ENCODE measurements at places on chromosomes 3 and 15. TPM values are rescaled to one million over a fixed set of nuclear protein-coding genes. Genes with fewer than 3 reads are reported as not detected.
A peak's percentile ranks its signal among the peaks of the same experiment; 100 is the strongest.

DNA sequence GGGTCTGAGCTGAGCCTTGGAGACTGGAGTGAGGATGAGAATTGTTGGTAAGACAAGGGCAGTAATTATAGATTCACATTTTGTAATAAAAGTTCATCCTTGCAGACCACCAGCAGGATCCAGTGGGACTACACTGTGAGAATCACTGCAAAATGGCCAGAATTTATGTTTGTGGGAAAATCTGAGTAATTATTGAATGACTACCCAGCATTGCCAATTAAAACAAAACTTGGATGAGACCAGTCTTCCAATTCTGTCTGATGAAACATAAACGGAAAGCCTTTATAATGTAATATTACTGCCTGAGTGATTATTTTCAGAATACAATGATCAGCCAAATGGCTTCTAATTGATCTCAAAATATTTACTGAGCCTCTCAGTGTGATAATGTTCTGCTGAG lies 323.3 kb upstream of the C2CD4B start:
- no peaks in the 10 kb centered on the region for H3K27me3 ChIP-seq
- peaks cover 9% of the 10 kb centered on the region for H3K4me1 ChIP-seq

DNA sequence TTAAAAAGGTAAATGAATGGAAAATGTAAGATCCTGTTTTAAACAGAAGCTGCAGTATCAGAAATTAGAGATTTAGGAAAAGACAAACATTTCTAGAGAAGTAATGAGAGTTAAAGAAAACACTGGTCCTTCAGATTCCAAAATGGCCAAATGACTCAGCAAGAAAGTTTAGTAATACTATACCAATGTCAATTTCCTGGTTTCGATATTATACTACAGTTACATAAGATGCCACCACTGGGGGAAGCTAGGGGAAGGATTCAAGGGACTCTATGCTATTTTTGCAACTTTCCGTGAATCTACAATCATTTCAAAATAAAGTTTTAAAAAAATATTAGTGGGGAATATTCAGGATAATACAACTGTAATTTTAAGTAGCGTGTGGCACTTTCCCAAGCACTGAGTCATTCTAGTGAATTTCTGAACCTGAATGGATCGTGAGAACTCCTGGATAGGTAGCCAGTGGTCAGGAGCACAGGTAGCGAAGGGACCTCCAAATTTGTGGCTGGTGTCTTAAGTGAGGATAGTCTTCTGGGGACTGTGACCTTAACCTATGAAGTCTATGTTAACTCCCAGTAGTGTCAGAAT lies 37.6 kb downstream of the TMCC1 start:
- no peak for DNase-seq
- H3K36me3 ChIP-seq, result peaks cover 4% of the 10 kb centered on the region

GRCh38 chr3:28940994-28941393 lies 339.9 kb upstream of the RBMS3 start:
- no peak overlapping the region for H3K4me3 ChIP-seq
- H3K27ac ChIP-seq, result no peak overlapping the region
- peaks cover 14% of the 10 kb centered on the region for H3K4me1 ChIP-seq
- no peaks in the 10 kb centered on the region for H3K36me3 ChIP-seq
- DNase-seq, result no peak

DNA sequence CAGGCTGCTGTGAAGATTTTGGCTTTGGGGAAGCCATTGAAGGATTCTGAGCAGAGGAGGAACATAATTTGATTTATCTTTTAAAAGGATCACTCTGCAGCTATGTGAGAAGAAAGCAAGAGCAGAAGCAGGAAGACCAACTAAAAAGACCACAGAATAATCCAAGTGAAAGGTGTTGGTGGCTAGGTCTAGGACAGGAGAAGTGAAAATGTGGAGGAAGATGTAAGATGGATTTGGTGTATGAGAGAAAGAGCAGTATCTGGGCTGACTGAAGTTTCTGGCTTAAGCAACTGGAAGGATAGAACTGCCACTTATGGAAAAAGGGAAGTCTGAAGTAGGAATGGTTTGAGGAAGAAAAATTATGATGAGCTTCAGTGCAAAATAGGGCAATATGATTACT lies 62.0 kb downstream of the SFMBT1 start:
- H3K27me3 ChIP-seq, result no peaks in the 10 kb centered on the region
- no peak overlapping the region for H3K4me3 ChIP-seq
- no peak overlapping the region for H3K27ac ChIP-seq
- DNase-seq, result no peak

GRCh38 chr15:67415181-67415580 lies 105.8 kb upstream of the C15orf61 start:
- peaks cover 33% of the 10 kb centered on the region for H3K4me1 ChIP-seq
- no peaks in the 10 kb centered on the region for H3K27me3 ChIP-seq

- H3K4me3 ChIP-seq, result no peak overlapping the region
- no peaks in the 10 kb centered on the region for H3K36me3 ChIP-seq
- DNase-seq, result no peak
These were observed 164.5 kb upstream of the TLE3 start for GRCh38 chr15:70262171-70262570.

DNA sequence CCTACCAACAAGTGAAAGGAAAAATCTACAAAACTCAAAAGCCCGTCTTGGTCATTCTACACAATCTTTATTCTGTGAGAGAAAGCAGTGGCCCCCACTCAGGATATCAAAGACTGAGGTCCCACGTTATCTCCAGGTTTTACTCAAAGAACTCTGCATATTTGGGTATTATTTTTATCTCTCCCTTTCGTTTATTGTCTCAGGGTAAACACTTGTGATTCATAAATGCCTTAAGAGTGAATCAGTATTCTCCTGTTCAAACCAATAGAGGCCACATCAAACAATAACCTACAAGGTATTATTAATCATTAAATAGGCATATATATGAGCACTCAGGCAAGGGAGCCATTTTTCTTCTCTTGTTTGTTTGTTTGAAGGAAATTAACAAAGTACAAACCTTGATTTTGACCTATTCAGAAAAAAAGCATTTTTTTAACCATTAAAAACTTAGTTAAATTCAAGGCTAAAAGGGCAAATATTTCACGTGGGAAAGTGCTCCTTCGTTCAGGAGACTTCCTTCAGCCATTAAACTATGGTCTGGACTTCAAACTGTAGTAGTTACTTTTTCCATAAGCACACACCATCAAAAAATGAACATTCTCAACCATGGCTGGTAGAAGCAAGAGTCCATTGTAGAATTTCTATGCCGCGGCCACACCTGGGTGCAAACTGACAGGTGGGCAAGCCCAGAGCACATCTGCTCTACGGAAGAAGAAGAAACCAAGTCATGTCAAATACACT lies 13.9 kb upstream of the HES1 start:
- H3K27me3 ChIP-seq, result no peaks in the 10 kb centered on the region
- no peaks in the 10 kb centered on the region for H3K36me3 ChIP-seq
- H3K27ac ChIP-seq, result no peak overlapping the region
- H3K4me3 ChIP-seq, result no peak overlapping the region
- peaks cover 14% of the 10 kb centered on the region for H3K4me1 ChIP-seq

DNA sequence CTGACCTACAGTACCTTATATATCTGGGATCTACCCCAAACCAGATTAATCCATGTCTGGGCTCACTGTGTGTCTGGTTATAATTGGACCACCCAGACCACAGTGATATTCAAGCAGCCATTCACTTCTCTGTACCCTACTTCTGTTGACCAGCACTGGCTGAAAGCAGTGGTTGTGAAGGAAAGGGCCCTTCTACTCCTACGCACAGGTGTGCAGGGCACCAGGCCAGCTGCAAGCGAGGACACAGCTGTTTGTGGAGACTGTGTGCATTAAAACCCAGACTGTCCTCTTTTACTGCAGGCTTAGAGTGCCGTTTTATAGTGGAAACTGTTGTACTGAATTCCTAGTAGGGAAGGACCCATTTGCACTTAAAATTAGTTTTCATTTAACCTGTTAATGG lies 29.5 kb downstream of the CTDSPL start:
- no peak overlapping the region for H3K27ac ChIP-seq
- H3K4me3 ChIP-seq, result no peak overlapping the region
- H3K4me1 ChIP-seq, result peaks cover 9% of the 10 kb centered on the region

GRCh38 chr3:51955893-51956770 lies 951 bp downstream of the GPR62 start:
- H3K27me3 ChIP-seq, result no peaks in the 10 kb centered on the region
- no peak overlapping the region for H3K4me3 ChIP-seq
- peaks cover 50% of the 10 kb centered on the region for H3K36me3 ChIP-seq
- H3K4me1 ChIP-seq, result peaks cover 9% of the 10 kb centered on the region
- DNase-seq, result peak; percentile 35

DNA sequence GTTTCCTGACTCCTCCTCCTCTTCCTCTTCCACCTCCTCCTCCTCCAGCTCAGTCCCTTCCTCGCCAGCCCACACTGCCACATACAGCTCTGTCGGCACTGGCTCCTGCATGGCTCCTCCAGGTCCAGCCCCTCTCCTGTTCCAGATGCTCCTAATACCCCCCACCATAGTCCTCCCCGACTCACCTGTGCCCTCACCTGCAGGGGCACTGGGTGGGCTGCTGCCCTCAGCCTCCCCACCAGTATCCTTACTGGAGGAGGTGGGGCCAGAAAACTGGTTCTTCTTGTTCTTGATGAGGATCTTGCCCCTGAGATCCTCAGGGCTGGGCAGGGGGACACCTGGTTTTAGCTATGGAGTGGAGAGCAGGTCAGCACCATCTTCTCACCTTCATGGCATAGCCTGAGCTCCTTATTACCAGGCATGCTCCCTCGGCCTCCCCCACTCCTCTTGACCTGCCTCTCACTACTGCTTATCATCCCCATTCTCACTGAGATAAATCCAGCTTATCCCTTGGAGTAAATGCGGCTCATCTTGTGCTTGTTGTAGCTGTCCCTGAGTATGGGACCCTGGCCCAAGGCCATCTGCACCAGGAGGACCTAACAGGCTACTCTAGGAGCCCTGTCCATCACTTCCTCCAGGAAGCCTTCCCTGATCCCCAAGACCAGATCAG lies 11.0 kb downstream of the PLCB2 start:
- H3K4me1 ChIP-seq, result no peaks in the 10 kb centered on the region
- no peaks in the 10 kb centered on the region for H3K27me3 ChIP-seq
- no peak for DNase-seq
- H3K27ac ChIP-seq, result no peak overlapping the region
- H3K36me3 ChIP-seq, result peaks cover 98% of the 10 kb centered on the region
- H3K4me3 ChIP-seq, result no peak overlapping the region

GRCh38 chr3:58049143-58049785 lies 41.0 kb downstream of the FLNB start:
- H3K36me3 ChIP-seq, result peaks cover 7% of the 10 kb centered on the region
- no peak overlapping the region for H3K4me3 ChIP-seq
- peak; percentile 92 for DNase-seq
- H3K27ac ChIP-seq, result peak overlapping the region; percentile 94
- H3K4me1 ChIP-seq, result peaks cover 89% of the 10 kb centered on the region

GRCh38 chr15:71713191-71713809 lies 97.1 kb upstream of the NR2E3 start:
- H3K36me3 ChIP-seq, result no peaks in the 10 kb centered on the region
- H3K27ac ChIP-seq, result no peak overlapping the region
- no peak overlapping the region for H3K4me3 ChIP-seq
- H3K4me1 ChIP-seq, result peaks cover 34% of the 10 kb centered on the region

- no peak overlapping the region for H3K27ac ChIP-seq
- no peaks in the 10 kb centered on the region for H3K36me3 ChIP-seq
- no peaks in the 10 kb centered on the region for H3K27me3 ChIP-seq
- no peak for DNase-seq
These were observed 90.5 kb upstream of the MYRIP start for GRCh38 chr3:39718674-39719595.

DNA sequence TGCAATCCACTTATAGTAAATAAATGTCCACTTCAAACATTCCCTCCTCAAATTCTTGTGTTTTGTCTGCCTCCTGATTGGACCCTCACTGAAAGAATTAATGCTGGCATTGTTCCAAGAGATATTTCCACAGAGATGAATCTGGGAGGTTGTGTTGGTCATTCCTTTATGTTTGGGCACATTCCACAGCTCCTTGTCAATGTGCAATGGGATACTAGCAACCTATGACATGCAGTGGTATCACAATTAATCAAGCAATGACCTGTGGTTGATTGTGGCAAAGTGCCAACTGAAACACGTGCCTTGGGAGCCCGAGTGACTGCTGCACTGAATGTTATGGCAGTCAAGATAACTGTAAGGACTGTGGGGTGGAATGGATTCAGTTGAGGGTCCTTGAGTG lies 55.0 kb upstream of the SNRPN start:
- no peaks in the 10 kb centered on the region for H3K4me1 ChIP-seq
- no peaks in the 10 kb centered on the region for H3K36me3 ChIP-seq
- no peak overlapping the region for H3K27ac ChIP-seq
- no peak for DNase-seq
- H3K27me3 ChIP-seq, result no peaks in the 10 kb centered on the region
- no peak overlapping the region for H3K4me3 ChIP-seq

DNA sequence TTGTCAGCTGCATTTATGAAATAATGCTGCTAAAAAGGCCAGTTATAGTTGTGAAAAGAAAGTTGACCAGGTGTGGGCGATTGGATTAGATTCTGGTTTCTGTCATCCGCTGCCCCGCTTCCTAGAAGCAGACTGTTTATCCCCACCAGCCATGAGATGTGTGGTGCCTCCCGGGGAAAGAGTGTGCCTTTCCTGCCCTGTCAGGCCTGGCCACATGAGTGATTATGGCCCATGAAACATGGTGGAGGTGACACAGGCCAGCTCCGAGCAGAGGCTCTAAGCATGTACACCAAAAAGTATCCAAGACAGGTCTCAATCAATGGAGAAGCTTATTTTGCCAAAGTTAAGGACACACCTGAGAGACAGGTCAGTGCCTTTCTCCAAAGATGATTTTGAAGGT lies 85.4 kb upstream of the ABHD2 start:
- H3K27me3 ChIP-seq, result no peaks in the 10 kb centered on the region
- H3K4me3 ChIP-seq, result no peak overlapping the region
- H3K36me3 ChIP-seq, result no peaks in the 10 kb centered on the region
- peaks cover 17% of the 10 kb centered on the region for H3K4me1 ChIP-seq
- H3K27ac ChIP-seq, result peak overlapping the region; percentile 9
- DNase-seq, result no peak

DNA sequence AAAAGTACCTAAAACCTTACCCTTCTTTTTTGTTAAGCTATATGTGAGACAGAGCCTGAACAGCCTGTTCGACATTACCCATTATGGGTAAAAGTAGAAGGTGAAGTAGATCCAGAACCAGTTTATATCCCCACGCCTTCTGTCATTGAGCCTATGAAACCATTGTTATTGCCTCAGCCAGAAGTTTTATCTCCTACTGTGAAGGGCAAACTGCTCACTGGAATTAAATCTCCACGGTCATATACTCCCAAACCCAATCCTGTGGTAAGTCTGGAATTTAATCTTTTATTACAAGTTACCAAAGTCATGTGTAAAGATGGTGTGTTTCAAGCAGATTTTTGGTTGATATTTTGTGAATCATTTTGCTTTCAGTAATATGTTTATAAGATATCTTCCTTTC lies 47.1 kb upstream of the MAPKBP1 start:
- H3K4me3 ChIP-seq, result no peak overlapping the region
- H3K27ac ChIP-seq, result no peak overlapping the region
- no peak for DNase-seq
- no peaks in the 10 kb centered on the region for H3K27me3 ChIP-seq
- H3K36me3 ChIP-seq, result peaks cover 3% of the 10 kb centered on the region
- H3K4me1 ChIP-seq, result no peaks in the 10 kb centered on the region

GRCh38 chr3:182486463-182486862 lies 306.8 kb upstream of the ATP11B start:
- no peak overlapping the region for H3K4me3 ChIP-seq
- peak overlapping the region; percentile 75 for H3K27ac ChIP-seq
- H3K36me3 ChIP-seq, result no peaks in the 10 kb centered on the region
- peaks cover 24% of the 10 kb centered on the region for H3K4me1 ChIP-seq
- H3K27me3 ChIP-seq, result no peaks in the 10 kb centered on the region
- peak; percentile 44 for DNase-seq

Gene CCR5
- not detected for total RNA-seq

Gene RARRES1
- 4.9 TPM for total RNA-seq

Gene AQP9
- total RNA-seq, result not detected

Gene CCR9
- not detected for total RNA-seq

Gene HHATL
- not detected for total RNA-seq

Gene TERC
- 61.5 TPM for total RNA-seq

Gene PPP2R3A
- 13.0 TPM for total RNA-seq
